ENCODE measurements at places on chromosomes 6 and 20. TPM values are rescaled to one million over a fixed set of nuclear protein-coding genes. Genes with fewer than 3 reads are reported as not detected.

MYO6 gene
- total RNA-seq, result 20.2 TPM

GRCh38 chr6:89297695-89298351, 17.3 kb downstream of the GABRR2 start:
- peak; percentile 77 for DNase-seq

GRCh38 chr6:19836799-19837510, at the start of gene ID4:
TSS of gene ID4 (plus strand) at chr6:19837370. CDS start at chr6:19837755, 385 bp downstream.
- DNase-seq, result peak; percentile 95

GRCh38 chr6:39530201-39530759, 194.9 kb downstream of the KIF6 start:
- DNase-seq, result no peak

WRNIP1 gene
- 24.8 TPM for total RNA-seq

- no peak for DNase-seq
Observed at GRCh38 chr20:63589261-63590217, 15.5 kb upstream of the HELZ2 start.

- no peak for DNase-seq
Observed at GRCh38 chr6:21220271-21220987, 373.1 kb upstream of the SOX4 start.

TNF gene
- total RNA-seq, result 1.9 TPM

ZKSCAN4 gene
- total RNA-seq, result 4.5 TPM

C4A gene
- total RNA-seq, result 5.8 TPM

DNA sequence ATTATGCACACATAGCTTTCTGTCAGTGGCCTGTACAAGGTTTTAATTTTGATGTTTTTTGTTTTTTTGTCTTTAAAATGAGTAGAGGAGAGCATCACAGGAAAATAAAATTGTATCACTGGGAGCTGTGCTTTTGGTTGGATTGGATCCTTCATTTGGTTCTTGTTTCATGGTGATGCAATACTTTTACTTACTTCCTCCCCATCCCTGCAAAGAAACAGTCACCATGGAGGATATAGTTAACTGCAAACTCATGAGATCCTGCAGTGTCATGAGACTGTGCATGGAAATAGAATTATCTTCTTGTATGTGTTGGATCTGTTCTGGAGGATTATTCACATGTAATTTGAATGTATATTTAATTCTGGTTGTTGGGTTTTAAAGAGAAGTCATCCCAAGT, 122.3 kb downstream of the JARID2 start:
- DNase-seq, result no peak

TRIM15 gene
- 1.4 TPM for total RNA-seq

PTK7 gene
- total RNA-seq, result 121 TPM

RNF217 gene
- 26.0 TPM for total RNA-seq

ENPP5 gene
- total RNA-seq, result 0.99 TPM

- no peak for DNase-seq
Observed at GRCh38 chr20:23146181-23146580, 60.1 kb upstream of the CD93 start.

DNA sequence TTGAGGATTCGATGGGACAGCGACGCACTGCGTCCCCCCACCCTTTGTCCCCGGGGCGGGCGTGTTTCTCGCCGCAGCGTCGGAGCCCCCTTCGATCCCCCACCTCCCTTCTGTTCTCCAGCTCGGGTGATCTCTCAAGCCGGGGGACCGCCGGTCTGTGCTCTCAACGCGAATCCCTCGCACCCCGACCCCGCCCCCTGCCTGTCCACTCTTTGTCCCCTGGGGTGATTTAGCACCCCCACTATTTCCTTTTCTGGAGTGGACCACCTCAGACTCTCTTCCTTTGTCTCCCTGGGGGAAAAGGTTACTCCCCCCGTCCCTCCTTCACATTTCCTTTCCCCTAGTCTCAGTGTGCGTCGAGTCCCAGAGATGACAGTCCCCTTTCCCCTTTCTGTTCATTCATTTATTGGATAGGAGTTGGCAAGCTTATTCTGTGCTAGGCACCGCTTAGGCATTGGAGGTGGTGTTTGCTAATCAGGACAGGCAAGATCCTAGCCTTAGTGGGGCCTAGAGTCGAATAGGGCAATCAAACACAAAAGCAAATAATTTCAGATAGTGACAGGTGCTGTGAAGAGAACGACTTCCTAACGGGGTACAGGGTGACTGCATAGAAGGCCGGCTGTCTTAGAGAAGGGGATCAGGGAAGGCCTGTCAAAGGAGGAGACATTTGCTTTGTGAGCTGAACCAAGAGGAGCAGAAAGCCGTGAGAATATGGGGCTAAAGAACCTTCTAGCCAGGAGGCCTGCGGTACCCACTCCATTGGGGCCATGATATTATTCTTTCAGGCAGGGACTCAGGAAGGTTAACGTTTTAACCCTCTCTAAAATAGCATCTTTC, 741 bp downstream of the PTPN1 start:
- no peak for DNase-seq

DNA sequence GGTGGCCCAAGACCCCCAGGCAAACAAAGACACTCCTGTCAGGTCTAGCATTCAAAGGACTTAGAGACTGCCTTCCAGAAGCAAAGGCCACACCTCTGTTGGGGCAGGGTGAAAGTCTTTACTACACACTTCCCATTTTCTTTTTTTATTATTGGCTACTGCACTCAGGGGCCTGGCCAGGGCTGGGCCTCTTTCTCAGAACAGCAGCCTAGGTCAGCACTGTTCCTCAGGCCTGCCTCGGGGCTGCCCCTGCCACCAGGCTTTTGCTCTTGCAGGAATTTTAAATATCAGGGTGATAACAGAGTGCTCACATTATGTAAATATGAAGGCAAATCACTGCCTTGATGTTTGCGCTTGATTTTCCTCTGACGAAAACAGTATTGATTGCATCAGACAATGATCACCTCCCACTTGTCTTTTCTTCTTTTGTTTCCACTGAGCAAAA, 18.5 kb downstream of the GSTA4 start:
- no peak for DNase-seq

DNA sequence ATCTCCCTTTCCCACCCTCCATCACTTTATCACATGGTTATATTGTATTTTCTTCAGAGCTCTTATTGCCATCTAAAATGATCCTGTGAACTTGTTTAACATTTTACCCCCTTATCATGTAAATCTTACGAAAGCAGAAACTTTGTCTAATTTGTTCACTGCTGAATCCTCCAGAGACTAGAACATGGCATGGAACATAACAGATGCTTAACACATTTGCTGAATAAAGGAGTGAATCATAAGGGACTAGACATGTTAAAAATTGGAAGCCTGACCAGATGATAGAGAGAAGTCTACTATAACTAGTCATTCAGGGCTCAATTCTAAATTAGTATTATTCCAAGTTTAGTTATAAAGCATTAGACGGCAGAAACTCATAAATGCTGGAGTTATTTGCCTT, 73.3 kb downstream of the MAN1A1 start:
- DNase-seq, result peak; percentile 15

GRCh38 chr6:42113936-42114636, 28.3 kb downstream of the C6orf132 start:
- no peak for DNase-seq

DNA sequence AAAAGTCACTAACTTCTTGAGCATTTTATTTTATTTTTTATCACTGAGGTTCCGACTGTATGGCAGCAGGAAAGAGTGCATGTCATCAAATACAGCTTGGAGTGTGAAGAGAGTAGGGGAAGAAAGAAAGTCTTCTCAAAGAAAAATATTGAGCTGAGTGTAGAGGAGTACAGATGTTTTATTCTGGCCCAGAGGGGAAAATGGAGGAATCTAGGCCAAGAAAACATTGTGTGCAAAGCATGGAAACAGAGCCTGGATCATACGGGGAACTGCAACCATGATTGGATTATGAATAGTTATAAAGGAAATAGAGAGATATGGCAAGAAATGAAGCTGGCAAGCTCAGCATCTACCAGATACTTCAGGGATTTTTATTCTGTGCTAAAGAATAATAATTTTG, 104.2 kb upstream of the SCGN start:
- peak; percentile 45 for DNase-seq

DNA sequence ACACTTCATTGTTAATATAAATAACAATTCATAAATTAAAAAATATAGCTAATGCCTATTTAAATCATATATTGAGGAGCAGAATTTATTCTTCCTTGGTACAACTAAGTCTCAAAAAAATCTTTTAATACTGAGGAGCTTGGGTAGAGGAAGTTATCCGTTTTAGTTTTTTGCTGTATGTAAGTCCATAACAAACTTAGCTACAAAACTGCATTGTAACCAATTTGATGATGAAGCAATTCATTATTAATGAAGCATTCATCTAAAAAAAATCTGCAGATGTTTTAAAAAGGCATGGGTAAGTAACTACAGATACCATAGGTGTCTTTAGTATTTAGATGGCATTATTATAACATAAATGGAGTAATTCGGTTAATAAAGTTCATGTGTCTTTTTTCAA, 1.3 kb downstream of the KHDRBS2 start:
- DNase-seq, result no peak

DNA sequence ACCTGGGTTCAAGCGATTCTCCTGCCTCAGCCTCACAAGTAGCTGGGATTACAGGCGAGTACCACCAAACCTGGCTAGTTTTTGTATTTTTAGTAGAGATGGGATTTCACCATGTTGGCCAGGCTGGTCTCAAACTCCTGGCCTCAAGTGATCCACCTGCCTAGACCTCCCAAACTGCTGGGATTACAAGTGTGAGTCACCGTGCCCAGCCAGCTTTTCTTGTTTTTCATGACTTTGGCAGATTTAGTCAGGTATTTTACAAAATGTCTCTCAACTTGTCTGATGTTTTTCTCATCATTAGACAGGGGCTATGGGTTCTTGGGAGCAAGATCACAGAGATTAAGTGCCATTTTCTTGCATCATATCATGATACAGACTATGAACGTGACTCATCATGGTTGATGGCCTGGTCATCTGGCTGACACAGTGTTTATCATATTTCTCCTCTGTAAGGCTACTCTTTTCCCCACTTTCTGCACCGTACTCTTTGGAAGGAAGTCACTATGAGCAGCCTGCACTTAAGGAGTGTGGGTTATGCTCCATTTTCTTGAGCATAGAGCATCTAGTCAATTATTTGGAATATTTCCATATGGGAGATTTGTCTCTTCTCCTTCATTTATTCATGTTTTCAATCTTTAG, 67.8 kb downstream of the RNF182 start:
- no peak for DNase-seq

AIG1 gene
- total RNA-seq, result 22.8 TPM

FAM217A gene
- total RNA-seq, result not detected

GRCh38 chr20:55714082-55714481, 291.2 kb downstream of the CBLN4 start:
- DNase-seq, result no peak

GRCh38 chr20:57378646-57379262, 12.4 kb upstream of the RBM38 start:
- no peak for DNase-seq

GRCh38 chr6:43286980-43287716, 10.9 kb upstream of the SLC22A7 start:
- DNase-seq, result no peak

- peak; percentile 39 for DNase-seq
Observed at GRCh38 chr20:973785-974194, 28.3 kb downstream of the RSPO4 start.

GRCh38 chr20:36147690-36148089, 6.8 kb upstream of the EPB41L1 start:
- DNase-seq, result no peak

DNA sequence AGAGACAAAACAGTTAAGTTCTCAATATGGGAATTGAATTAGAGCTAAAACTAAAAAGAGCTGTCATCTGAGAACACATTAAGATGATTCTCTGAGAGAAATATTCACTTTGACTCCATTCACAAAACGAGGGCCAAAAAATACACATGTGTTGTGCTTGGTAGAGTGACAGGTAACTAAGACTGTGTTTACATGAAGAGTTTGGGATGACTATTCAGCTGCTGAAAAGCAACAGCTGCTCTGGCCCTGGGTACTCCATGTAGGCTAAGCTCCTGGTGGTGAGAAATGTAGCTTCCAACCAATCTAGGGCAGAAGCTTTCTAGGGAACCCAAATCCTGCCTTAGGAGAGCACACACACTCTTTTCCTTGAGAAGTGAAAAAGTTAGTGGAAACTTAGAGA, 184.5 kb downstream of the COL21A1 start:
- no peak for DNase-seq

OR12D1 gene
- not detected for total RNA-seq

DNA sequence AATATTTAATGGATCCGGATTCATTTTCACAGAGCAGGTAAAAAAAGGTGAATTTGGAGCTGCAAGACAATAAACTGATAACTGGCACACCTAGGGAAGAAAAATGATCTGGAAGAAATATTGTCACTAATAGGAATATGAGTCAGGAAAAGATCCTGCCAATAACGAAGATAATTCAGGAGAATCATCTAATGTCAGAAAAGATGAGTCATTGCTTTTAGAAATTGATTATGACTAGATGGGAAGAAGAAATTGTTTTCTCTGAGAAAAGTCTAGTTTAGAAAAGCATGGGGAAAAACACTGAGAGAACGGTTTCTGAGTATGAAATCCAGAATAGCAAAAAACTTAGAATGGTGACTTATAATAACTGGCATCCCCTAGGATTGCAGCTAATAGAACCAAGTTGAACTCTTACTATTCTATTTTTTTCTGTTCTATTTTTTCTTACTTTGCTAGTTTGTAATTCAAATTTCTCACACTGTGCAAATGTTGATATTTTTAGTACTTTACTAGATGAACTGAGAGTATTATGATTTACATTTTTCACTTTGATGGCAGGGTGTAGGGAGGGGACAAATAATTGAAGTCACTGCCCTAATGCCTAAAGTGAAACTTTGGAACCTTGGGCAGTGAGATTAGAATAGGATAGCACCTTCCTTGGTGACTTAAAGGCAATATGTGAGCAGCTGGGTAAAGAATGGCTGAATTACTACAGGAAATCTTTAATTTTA, 38.2 kb upstream of the SUPT3H start:
- DNase-seq, result no peak

DNA sequence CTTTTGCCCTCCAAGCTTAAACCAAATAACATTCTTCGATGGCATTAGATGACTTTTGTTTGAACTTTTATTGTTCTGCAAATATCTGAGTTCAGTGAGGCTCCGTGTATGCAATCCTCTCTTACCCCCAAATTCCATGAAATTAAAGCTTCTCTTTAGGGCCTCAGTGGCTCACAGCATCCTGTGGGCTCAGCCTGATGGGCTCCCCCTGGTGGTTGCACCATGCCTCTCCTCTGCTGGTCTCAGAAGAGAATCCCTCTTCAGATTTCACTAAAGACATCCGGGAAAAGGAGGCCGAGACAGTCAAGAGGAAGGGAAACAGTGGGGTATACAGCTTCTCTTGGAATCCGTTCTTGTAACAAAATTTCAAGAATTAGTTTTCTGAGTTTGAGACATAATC, 331.6 kb upstream of the NT5E start:
- DNase-seq, result no peak

GRCh38 chr20:911882-912600, 4.1 kb downstream of the ANGPT4 start:
- no peak for DNase-seq

RAMACL gene
- 2.7 TPM for total RNA-seq

LRFN2 gene
- 0.49 TPM for total RNA-seq

C20orf141 gene
- total RNA-seq, result not detected

Data from skin of body (tissue), 3 donors.